Fibroblast of gingiva (primary cell): ENCODE measurements at places on chromosomes 12 and 14.

- DNase-seq = no peak
Measured at GRCh38 chr14:56905282-56905681, 95.0 kb upstream of the OTX2 start.

DNA sequence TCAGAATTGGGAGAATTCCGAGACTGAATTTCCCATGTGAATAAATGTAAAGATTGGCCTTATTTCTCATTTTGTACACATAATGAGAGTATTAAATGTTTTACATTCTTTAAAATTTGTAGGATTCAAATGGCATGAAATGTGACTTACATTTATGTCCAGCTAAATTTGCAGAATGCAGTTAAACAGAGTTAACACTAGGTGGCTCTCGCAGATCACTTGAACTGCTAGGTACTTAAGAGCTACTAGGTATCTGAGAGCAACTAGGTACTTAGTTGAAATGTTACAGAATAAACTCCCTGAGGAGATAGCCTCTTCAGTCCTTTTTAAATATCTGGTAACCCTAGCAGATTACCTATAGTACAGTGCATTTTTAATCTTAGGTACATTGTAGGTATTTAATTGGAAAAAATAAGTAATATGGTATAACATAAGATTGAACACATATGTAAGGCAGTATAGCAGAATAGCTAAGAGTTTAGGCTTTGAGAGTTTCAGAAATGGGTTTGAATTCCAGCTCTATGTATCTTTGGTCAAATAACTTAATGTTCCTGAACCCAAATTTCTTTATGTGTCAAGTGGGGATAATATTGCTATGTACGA, 73.8 kb downstream of the KIAA0586 start:
- DNase-seq = peak; percentile 70

DNA sequence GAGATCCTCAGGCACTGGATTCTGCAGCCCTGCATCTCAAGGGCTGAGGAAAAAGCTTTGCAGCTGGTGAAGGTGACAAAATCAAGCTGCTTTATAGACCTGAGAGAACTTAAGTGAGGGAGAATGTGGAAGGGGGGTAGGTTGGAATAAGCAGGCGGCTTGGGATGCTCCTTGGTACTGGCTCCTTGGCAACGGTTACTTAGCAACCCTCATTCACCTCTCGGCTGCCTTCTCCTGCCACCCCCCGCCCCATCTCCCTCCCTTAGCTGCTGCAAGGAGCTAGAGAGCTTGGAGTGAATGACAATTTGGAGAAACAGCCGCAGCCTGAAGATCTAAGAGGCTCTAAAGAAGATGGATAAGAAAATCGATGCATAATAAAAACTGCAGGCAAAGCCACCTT, 44.1 kb upstream of the CISTR start:
- no peak for DNase-seq

- DNase-seq = no peak
Measured at GRCh38 chr12:68376901-68377300, 44.7 kb upstream of the MDM1 start.

- DNase-seq = no peak
Measured at GRCh38 chr14:84857571-84857970, 672.4 kb upstream of the FLRT2 start.

DNA sequence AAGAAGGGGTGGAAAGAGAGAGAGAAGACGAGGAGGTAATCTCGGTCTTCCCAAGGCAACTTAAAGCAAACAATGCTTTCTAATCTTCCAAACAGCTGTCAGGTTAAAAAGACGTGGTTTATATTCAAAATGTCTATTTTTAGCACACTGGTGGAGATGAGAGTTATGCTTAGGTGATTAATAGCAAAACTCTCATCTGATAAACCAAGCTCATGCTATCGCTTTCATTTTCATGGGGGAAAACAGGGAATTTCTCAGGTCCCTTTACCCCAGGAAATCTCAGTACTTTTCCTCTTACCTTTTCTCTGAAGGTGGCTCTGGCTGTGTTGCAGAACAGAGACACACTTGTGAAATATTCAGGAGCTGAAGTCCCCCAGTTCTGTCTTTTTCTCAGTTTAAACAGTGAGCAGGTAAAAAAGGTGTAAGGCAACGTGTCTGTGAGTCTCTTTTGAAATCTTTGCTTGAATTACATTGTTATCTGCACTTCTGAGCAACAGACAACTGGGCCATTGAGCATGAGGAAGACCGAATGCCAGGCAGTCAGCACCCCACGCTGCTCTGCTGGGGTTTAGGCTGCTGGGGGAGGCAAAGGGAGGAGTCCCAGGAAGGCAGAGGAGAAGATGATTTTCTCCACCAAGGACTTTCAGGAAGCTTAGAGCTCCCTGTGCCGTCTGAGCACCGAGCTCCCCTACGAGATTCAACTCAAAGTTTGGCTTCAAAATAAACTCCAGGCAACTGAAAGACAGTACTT, 759.3 kb downstream of the BCL11B start:
- DNase-seq = no peak

- peak; percentile 76 for DNase-seq
Measured at GRCh38 chr12:104303538-104304151, at the start of gene EID3. EID3 (plus strand) TSS chr12:104303739; CDS start chr12:104303935, 196 bp downstream.

DNA sequence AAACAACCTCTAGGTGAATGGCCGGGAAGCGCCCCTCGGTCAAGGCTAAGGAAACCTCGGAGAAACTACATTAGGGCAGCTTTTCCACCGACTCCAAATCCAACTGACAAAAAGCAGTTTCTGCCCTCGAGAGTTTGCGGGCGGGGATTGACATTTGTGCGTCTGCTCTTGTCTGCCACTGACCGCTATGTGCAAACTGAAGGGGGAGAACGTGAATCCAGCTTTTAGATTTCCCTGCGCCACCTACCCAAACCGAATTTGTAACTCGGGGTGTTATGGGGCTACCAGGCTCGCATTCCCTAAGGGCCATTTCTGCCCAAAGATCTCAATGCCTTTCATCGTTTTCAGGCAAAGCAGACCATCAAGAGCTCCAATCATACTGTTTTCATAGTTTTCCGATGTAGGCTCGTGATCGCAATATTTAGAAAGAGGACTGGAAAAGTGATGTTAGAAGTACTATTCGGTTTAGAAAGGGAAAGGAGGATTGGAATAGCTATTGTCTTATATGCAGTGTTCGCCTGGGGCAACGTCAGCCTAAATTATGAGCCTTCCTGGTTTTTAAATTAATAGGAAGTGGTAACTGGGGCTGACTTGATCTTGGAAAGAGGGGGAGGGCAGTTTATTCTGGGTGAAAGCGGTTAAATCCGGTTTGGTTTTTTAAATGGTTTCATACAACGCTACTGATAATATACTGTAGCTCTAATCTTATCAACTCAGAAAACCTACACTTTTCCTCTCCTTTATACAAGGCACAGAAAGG, 45.4 kb downstream of the BCAT1 start:
- peak; percentile 28 for DNase-seq

- DNase-seq = no peak
Measured at GRCh38 chr14:55433880-55434804, 6.3 kb downstream of the TBPL2 start.

DNA sequence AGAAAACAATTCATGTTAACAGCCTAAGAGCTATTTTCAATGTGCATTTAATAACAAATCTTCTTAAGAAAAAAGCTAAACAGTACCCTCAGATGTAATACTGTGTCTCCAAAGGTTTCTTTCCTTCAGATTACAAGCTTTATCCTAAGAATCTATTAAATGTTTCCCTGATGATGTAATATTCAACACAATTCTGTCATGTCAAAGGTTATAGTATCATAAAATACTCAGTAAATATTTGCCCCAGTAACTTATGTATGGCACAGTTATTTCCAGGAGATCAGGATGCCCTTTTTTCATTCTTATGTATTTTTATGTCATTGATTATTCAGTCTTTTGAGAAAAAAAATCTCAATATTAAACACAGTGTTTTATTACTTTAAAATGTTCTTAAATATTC, 128.4 kb downstream of the KIF21A start:
- no peak for DNase-seq

DNA sequence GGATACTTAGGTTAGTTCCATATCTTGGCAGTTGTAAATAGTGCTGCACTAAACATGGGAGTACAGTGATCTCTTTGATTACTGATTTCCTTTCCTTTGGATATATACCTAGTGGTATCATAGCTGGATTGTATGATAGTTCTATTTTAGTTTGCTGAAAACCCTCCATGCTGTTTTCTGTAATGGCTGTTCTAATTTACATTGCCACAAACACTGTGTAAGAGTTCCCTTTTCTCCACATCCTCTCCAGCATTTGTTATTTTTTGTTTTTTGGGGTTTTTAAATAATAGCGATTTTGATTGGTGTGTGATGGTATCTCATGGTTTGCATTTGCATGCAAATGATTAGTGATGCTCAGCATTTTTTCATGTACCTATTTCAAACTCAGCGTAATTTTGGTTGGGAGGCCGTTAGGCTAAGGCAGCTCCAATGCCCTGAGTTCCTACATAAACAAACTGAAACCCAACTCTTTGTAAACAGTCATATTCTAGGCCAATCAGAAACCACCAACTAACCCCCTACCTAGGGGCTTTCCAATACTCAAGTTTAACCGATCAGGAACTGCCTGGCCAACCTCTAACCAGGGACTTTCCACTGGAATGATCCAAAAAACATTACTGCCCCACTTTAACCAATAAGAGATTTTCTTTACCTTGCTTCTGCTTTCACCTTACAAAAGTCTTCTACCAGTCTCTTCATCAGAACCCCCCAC, 171.6 kb downstream of the FBXL14 start:
- DNase-seq = no peak

DNA sequence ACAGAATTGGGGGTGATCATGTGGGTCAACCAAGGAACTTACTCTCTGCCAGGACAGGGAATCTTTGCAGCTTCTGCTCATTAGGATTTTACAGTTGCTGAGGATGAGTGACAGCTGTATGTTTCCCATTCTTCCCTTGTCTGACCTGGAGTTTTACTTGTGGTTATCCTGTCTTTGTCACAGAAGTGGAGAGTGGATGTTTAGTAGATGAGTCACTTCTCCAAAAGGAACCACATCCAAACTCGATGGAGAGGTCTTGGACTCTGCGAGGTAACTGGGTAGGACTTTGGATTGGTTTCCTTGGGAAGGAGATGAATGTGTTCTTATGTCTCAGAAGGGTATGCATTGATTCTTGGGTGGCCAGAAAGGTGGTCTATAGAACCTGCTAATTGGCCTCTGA, 53.8 kb upstream of the USP44 start:
- no peak for DNase-seq

GRCh38 chr12:52611080-52611468, 7.3 kb downstream of the KRT73 start:
- no peak for DNase-seq

DNA sequence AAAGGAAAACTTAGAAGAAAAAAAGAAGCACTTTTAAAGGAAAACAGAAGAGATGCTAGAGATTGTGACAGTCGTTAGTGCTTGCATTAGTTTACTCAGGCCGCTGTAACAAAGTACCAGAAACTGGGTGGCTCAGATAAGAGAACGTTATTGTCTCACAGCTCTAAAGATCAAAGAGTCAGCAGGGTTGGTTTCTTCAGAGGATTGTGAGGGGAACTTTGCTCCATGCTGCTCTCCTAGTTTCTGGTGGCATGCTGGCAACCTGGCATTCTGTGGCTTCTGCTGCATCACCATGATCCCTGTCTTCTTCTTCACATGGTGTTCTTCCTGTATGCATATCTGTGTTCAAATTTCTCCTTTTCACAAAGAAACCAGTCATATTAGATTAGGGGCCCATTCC, 119.4 kb upstream of the PLEKHA5 start:
- DNase-seq = no peak

DNA sequence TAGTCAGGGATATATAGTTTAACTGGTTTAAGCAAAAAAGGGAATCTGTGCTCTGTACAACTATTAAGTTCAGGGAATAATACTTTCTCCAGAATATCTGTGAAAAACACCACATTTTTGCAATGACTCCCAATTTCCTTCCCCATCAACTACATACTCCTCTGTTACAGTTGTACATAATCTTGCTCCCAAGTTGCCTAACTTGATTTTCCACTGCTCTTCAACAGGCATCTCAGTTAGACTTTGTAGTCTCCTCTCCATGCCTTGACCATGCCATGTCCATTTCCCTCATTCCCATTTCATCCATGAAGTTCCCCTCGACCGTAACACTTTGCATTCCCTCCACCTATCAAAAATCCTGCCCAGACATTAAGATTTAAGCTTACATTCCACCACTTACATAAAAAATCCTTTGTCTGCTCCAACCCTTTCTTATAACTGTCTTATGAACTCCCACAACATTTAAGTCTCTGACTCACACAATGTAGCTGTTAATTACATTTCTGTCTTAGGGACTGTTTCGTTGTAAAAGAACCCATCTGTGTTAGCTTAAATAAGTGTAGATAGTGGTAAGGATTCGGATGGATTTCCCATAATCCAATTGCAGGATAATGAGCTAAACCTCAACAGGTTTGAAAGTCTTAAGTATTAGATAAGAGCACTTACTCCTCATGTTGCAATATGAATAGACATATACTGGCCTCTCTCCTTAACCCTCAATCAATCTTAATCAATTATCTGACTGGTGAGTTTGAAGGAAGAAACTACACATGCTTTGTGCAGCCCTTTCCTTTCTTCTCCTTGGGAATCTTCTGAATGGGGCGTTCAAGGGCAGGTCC, 156.5 kb downstream of the PAWR start:
- DNase-seq = no peak
